Activated CD8-positive, alpha-beta T cell treated with anti-CD3 and anti-CD28 coated beads for 36 hours (primary cell): ENCODE measurements at places on chromosomes 12 and 14. TPM values are rescaled to one million over a fixed set of nuclear protein-coding genes. Genes with fewer than 3 reads are reported as not detected.

Gene GLT1D1
- total RNA-seq, result 0.49 TPM

- no peak overlapping the region for H3K4me3 ChIP-seq
- peaks cover 14% of the 10 kb centered on the region for H3K27me3 ChIP-seq
- H3K27ac ChIP-seq, result no peak overlapping the region
- no peak for DNase-seq
Observed at GRCh38 chr12:6274231-6275221, 36.0 kb upstream of the PLEKHG6 start.

- H3K36me3 ChIP-seq, result no peaks in the 10 kb centered on the region
- DNase-seq, result peak; percentile 79
- H3K27me3 ChIP-seq, result no peaks in the 10 kb centered on the region
Observed at GRCh38 chr14:75230140-75230792, 48.4 kb upstream of the FOS start.

DNA sequence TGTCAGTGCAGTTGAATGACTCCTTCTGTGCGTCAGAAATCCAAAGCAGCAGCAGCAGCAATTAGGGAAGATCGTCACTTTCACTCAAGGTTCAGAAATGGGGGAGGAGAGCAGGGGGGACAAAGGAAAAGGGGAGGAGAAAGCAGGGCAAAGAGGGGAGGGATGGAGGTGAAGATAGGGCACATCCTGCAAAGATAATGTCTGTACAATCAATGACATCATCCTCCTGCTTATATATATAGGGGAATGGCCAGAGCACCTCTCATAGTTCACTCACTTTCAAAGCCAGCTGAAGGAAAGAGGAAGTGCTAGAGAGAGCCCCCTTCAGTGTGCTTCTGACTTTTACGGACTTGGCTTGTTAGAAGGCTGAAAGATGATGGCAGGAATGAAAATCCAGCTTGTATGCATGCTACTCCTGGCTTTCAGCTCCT is at the start of gene NTS:
Gene NTS, plus strand, starts transcription at position 265 of the 431 bp plus-strand sequence. Its CDS starts 109 bp downstream, at position 374.
- H3K4me1 ChIP-seq, result no peaks in the 10 kb centered on the region
- no peak within 1 kb of the TSS for H3K27ac ChIP-seq
- H3K27me3 ChIP-seq, result no peaks in the 10 kb centered on the region

GRCh38 chr14:72651081-72651480 is 242.8 kb downstream of the DPF3 start:
- no peak for DNase-seq
- no peak overlapping the region for H3K27ac ChIP-seq
- H3K27me3 ChIP-seq, result peaks cover 2% of the 10 kb centered on the region
- H3K4me1 ChIP-seq, result no peaks in the 10 kb centered on the region
